Activated T-cell treated with anti-CD3 and anti-CD28 coated beads for 48 hours (primary cell): ENCODE measurements at places on chromosomes 11 and 22.

- no peak for DNase-seq
Measured at GRCh38 chr11:95521133-95521542, 268.4 kb downstream of the FAM76B start.

DNA sequence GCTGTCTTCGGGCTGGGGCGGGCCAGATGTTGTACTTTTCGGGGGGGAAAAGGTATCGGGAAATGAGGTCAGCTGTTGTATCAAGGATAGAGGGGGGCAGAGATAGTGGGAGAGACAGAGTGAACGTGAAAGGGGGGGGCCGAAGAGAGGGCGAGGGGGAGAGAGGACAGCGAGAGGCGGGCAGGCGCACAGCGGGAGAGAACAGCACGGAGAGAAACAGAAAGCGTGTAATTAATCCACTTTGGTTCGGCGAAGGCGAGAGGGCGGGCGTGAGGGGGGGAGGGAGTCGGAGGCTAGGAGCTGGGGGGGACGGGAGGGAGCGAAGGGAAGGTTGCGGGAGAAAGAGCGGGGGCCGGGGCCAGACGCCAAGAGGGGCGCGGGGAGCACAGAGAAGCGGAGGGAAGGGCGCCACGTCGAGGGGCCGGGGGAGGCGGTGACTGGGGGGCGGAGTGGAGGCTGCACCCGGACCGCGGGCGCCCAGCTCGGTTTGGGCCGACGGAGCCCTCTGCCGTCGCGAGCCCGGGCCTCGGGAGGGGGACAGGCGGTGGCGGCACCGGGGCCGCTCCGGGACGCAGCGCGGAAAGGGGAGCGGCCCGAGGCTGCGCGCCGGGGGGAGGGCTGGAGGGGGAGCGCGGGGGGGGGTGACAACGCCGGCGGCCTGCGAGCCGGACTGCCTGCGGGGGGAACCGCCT lies 612 bp downstream of the IGF2 start:
- DNase-seq, result no peak

GRCh38 chr11:1845561-1846452 lies 7.0 kb downstream of the TNNI2 start:
- no peak for DNase-seq

GRCh38 chr11:83671289-83671688 lies 385.1 kb upstream of the CCDC90B start:
- no peak for DNase-seq

DNA sequence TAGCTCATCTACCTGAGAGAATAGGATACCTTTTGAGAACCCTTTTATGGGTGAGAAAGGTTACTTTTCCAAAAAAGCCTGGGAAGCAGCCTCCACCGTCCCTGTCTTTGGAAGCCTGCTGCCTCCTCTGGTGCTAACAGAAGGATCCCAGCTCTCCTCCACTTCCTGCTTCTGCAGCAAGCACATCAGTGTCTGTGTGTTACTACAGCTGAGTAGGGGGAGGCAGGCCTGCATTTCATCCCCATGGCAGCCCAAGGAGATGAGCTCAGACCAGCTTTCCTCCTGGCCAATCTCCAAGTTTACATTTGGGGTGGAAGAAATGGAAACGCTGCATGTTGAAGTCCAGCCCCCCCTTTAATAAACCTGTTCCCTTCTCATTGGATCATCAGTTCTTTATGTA lies 7.4 kb upstream of the CCDC34 start:
- no peak for DNase-seq

DNA sequence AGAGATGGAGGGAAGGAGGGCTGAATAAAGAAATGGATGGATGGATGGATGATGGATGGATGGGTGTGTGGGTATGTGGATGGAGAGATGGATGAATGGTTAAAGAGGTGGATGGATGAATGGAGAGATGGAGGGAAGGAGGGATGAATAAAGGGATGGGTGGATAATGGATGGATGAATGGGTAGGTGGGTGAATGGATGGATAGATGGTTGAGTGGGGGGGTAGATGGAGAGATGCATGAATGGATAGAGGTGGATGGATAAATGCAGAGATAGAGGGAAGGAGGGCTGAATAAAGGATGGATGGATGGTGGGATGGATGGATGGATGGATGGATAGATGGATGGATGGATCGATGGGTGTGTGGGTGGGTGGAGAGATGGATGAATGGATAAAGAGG lies 71.6 kb downstream of the CDKN1C start:
- DNase-seq, result no peak

- no peak for DNase-seq
Measured at GRCh38 chr22:46752286-46752987, 10.0 kb upstream of the TBC1D22A start.

- DNase-seq, result no peak
Measured at GRCh38 chr22:47623763-47624148, 861.3 kb downstream of the TBC1D22A start.

- DNase-seq, result no peak
Measured at GRCh38 chr11:17639781-17640180, 79.6 kb upstream of the MYOD1 start.

DNA sequence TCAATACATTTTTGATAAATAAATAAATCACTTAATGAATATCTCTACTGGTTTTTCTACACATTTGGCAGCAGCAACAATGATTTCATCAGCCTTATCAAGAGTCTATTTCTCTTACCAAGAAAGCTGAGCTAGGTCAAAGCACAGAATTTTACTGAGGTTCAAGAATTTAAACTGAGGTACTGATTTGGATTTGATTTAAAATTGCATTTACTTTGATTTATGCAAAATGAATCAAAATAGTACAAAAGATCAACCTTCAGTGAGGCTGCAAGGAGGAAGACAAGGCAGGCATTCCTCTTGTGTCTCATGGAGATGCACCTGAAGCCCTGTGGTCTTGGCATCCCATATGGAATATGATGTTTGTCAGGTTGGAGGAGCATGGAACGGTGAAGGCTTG lies 15.5 kb upstream of the EP300 start:
- no peak for DNase-seq

DNA sequence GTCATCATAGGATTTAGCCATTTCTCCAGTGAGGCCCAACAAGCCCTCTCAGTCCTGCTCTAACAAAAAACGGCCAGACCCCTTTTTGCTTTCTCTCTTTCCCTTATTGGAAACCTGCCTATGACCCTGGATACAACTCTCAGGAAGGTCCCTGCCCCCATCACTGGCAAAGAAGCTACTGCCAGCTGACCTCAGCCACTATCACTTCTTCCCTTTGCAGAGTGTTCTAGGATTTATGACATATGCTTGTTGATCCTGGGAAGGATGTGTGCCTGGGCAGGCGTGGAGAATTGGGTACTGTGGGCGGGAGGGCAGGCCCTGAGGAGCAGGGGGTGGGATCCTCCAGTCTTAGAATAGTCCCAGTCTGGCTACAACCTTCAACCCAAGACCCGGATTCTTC lies 7.5 kb downstream of the PGAP2 start:
- DNase-seq, result no peak

GRCh38 chr11:113082341-113082955 lies 121.2 kb downstream of the NCAM1 start:
- DNase-seq, result no peak
